NCI-H774 (cell line): ENCODE measurements at places on chromosomes 5 and 9.

DNA sequence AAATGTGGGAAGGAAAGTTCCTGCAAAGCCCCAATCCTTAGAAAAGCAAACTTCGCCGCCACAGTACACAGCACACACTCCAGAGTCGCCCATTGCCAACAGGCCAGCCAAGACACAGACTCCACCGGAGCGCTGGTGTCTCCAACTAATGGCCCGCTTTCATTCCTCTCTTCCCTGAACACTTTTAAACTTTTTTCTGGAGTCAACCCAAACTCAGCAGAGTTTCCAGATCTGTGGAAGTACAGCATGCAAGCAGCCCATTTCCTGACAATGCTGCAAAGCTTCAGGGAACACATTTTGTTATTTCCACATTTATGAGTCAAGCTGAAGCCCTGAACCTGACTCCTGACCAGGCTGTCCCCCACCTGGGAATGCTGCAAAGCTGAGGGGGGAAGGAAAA lies 351.9 kb downstream of the NFIB start:
- DNase-seq, result no peak

DNA sequence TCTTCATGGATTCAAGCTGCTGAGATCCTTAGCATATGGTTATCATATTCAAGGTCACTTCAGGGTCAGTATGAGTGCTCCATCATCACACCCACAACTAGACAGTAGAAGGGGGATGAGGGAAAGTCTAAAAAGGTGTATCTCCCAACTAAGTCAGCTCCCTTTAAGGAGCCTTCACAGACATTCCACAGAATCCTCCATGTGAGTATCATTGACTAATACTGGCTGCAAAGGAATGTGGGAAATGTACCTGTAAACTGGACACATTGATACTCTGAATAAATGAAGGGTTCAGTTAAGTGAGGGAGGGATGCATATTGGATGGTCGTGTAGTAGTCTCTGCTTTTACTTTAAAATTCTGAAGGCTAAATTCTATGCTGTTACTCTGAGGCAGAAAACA lies 330.7 kb downstream of the LRRC70 start:
- DNase-seq, result no peak

DNA sequence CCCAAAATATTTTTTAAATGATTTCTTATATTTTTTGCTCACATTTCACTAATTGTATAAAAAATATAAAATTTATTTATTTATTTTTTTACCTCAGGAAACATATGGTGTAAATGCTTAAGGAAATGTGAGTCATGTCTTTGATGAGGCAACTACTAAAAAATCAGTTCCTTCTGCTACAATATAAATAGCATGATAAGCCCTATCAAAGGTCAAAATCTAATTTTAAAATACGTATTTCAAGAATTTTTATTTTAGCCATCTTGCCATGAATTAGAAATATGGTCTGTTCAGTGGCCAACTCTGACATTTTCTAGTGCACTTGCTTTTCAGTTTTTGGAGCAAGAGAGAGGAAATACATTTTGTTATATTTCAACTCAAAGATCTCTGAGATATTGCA lies 50.5 kb downstream of the PDE4D start:
- DNase-seq, result no peak

- DNase-seq, result no peak
These were observed 27.9 kb downstream of the TRIO start for GRCh38 chr5:14171046-14171445.

- no peak for DNase-seq
These were observed 22.4 kb downstream of the PHF2 start for GRCh38 chr9:93598647-93599241.
